ENCODE measurements at places on chromosomes 3 and 15.

GRCh38 chr15:90921887-90922286 is 10.5 kb downstream of the HDDC3 start:
- no peak for DNase-seq

DNA sequence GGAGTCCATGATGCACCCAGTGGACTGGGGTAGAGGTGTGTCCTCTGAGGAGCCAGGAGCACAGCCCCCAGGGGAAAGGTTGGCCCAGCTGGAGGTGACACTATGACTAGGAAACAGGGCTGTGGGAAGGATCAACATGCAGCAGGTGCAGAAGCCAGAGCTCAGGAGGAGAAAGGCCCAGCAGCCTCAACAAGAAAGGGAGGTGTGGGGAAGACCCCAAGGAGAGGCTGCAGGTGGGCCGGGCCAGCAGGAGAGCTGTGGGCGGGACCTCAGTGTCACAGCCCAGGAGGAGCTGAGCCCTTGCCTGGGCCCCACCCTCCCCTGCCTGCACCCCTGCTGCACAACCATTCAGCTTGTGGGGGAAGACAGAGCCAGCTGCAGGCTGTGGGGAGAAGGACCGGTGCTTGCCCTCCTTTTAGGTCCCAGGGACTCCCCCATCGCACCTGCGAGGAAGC is 18.4 kb upstream of the KLF13 start:
- no peak for DNase-seq

- DNase-seq = no peak
Measured at GRCh38 chr3:108554913-108555571, 34.2 kb downstream of the CIP2A start.

DNA sequence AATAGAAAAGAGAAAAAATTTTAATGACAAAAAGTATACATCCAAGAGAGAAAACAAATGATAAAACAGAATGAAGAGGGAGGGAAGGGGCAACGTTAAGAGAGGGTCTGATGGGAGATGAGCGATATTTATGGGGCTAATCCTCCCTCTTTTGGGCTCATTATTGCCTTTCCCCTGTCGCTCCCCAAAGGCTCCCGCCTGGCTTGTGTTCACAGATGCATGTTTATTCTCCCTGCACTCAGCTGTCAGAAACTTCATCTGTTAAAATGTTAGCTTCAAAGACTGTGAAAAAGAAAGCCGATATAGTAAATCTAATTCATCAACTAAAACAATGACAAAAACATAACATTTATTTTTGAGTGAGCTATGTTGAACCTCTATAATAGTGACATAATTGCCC is 74.3 kb downstream of the GABRB3 start:
- DNase-seq = no peak

DNA sequence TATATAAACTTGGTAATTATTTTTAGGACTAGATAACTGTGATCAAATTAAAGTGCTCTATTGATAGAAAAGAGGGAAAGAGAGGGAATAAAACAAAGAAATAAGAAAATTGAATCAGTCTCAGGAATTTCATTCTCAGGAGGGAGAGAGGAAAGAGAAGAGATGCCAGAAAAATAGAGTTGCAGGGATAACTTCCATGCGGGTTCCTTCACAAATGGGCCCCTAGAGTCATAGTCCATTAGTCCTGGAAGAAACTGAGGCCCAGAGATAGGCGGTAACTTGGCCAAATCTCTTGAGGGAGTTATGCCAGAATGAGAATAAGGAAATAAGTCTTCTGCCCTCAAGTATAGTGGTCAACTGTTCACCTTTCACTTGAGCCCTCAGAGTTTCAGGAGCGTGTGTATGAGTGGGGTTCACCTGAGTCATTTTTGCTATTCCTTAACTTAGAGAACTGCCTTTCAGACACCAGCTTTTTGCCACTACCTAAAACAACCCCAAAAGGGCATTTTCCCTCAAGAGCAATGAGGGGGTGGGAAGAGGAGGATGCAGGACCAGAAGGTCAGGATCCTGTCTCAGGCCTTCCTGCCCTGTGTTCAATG is 192.6 kb downstream of the MEX3B start:
- DNase-seq = no peak

DNA sequence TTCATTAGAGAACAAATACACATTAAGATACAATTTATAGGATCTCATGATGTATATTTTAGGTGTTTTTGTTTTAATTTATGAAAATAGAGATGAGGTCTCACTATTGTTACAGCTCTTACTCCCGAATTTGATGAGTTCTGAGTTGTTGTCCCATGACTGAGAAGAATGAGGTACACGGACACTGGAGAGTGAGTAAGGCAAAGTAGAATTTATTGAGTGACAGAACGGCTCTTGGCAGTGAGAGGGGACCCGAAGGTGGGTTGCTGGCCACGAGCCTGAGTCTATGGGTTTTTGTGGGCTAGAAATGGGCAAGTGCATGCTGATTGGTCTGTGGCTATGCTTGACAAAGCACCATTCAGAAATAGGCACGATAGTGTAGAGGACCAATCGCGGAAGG is 3.1 kb upstream of the RNF168 start:
- no peak for DNase-seq

DNA sequence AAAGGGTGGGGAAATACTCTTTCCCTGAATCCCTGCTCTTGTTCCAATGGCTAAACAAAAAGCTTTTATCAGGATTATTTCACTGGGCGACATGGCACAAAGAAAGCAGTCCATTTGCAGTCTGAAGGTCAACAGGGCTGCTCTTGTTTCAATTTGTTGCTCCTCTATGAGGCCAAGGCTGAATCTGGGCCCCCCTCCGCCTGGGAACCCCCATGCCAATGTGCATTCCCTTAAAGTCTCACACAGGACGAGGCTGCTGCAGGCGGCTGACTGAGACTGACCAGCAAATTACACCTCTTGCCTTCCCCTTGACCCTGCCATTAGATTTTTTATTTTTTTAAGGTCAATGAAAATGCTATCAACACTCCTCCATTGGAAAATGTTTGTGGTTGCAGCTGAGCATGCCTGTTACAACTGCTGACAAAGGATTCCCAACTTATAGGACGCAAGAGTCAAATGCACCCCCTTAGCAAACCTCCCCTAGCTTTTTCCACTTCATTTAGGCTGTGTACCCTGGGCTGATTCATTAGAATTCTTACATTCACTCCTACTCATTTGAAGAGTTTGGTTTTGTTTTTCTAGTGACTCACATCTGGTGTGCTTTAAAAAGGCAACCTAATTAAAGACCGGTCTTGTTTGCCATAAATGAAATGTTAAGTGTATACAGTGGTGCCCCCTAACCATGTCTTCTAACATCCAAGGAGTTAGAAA is 60.8 kb upstream of the ARHGEF3 start:
- no peak for DNase-seq

Data from activated CD4-positive, alpha-beta T cell treated with anti-CD3 and anti-CD28 coated beads for 48 hours (primary cell).